ENCODE measurements at places on chromosomes 4 and X.
A peak's percentile ranks its signal among the peaks of the same experiment; 100 is the strongest.

DNA sequence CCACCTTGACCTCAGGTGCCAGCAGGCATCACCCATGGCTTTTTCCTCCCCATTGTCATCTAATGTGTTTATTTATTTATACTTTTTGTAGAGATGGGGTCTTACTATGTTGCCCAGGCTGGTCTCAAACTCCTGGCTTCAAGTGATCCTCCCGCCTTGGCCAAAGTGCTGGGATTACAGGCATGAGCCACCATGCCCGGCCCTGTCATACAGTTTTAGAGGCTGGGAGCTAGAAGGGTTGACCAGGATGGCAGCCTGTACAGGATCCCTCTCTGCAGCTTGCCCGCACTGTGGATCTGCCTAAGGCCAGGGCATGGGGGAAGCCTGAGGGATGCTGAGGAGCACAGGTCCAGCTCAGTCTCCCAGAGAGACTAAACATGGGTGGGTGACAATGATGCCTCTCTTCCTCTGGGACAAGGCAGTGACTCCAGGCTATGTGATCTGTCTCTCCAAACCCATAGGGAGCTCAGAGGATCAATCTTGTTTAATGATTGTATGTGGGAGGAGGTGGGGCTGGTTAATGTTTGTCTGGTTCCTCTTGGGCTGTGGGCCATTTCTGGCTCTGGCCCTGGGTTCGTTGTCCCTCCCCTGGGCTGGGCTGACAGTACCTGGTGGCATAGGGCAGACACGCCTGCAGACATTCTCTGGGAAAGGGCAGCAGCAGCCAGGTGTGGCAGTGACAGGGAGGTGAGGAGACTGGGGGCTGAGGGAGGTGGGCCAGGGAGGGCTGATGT is 8.3 kb upstream of the GJB1 start:
- DNase-seq: no peak

DNA sequence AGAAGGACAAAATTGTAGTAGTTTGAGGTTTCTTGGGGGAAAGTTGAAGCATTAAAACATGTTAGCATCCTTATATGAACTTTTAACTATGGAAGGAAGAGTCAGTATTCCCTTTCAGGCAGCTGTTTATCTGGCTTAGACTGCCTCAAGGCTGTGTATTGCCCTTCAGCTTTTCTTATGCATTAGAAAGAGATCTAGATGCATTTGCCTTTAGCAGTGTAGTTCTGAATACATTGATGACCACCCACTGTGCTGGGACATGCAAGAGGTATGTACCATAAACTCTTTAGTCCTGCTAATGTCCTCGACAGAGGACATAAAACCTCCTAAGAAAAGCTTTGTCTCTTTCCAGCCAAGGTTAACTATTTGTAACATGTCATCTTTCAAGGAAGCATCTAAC is 2.9 kb downstream of the FAM200B start:
- no peak for DNase-seq

GRCh38 chr4:108107101-108107500 is 61.6 kb downstream of the LEF1 start:
- no peak for DNase-seq

DNA sequence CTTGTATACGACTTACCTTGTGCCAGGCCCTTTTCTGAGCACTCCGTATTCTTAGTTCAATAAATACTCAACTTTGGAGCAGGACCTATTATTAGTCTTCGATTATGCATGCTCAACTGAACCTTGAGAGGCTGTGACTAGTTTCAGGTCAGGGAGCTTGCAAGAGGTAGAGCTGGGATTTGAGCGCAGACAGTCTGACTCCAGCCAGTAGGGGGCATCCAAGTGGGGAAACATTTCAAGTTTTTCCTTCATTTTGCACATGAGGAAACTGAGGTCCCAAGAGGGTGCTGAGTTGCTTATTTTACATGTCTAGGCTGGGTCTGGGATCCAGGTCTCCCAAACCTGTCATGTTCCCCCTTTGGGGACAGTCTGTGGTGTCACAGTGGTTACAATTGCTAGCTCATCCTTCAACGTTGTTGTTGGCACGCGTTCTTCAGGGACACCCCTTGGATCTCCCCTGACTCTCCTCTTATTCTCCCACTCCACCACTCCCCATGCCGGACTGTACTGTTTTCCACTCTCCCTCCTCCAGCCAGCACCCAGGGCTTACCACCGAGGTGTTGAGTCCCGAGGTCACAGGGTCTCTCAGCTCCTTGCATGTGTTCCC is 6.7 kb upstream of the PRICKLE3 start:
- peak; percentile 54 for DNase-seq

- no peak for DNase-seq
These were observed 13.6 kb upstream of the FREM3 start for GRCh38 chr4:143713955-143714625.

- no peak for DNase-seq
These were observed 17.6 kb downstream of the TMEM164 start for GRCh38 chrX:110020536-110020935.

DNA sequence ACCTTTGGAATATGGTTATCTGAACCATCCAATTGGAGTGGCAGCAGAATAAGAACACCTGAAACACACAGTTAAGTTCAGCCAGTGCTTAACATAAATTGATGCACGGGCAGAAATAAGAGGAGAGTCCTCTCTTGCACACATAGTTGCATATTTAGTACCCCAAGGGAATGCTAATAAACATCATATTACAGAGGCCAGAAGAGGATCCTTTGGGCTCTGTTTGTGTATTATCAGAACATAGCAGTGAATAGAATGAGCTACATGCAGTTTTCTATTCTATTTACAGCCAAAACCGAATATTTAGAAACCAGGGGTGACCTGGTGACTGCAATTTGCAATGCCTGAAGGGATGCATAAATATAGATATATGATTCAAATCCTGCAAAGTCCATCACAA is 300.8 kb upstream of the GALNT7 start:
- DNase-seq: no peak

GRCh38 chrX:130120746-130121504 is 10.6 kb upstream of the ELF4 start:
- DNase-seq: peak; percentile 84

DNA sequence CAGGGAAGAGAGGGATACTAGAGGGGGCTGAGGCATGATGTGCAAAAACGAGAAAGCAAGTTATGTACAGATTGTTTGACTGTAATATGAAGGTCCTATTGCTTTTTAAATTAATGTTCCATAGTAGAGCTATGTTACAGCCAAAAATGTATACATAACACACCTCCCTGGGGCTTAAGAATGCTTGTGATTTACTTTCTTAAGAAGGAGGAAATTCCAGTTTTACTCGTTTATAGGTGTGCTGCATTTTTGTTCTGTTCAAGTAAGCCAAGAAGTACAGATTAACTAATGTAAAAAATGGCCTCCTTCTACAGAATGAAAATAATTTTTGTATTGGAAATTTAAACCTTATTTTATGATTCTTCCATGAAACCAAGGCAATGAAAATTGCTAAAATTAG is 614.4 kb upstream of the NR3C2 start:
- DNase-seq: no peak

DNA sequence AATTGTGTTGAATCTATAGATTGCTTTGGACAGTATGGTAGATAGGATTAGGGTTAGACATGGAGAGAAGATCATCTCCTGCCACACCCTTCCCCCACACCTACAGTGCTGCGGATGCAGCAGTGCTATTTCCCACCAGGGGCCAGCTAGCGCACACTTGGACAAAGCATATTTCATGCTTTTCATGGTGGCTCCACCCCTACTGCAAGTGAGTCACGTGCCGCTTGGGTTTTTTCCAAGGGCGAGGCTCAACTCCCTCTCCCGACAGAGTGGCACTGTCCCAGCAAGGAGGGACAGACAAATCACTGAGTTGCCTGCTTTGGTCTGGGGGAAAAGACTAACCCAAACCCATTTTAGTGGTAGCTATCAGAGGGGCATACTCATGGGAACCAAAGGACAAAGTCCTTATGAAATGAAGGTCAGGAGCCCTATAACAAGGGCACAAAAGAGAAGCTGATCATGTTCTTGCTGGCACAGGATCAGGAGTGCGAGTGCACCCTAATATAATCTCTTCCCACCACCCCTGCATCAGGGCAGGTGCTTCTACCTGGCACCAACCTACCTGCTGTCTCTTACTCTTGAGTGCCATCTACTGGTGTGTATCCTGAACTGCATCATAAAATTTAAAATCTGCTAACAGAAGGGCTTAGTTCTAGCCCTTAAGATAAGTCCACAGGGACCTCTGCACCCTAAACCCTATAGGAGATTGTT is 55.1 kb upstream of the PGAM4 start:
- peak; percentile 56 for DNase-seq

- no peak for DNase-seq
These were observed 155.8 kb downstream of the STAG2 start for GRCh38 chrX:124117325-124117724.

- no peak for DNase-seq
These were observed 230.8 kb upstream of the AGTR2 start for GRCh38 chrX:115939636-115940160.

DNA sequence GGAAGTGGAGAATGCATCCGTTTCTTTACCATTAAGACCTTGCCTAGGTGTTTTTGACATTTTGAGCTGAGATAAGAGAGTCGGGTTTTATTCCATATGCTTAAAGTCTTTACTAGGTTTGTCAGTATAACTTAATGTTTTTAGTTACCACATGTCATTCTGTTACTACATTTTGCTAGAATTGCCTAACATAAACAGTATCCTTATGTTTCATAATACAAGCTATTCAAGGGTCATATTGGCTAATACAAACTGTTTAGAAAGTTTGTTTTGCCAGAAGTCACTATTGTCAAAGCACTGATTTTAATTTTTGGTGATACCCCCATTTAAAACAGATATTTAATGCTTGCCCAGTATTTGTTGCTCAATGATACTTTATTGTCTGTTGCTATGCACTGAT is 427.7 kb upstream of the MAGEB2 start:
- peak; percentile 1 for DNase-seq

- DNase-seq: no peak
These were observed 3.5 kb downstream of the BEND4 start for GRCh38 chr4:42149004-42149403.

DNA sequence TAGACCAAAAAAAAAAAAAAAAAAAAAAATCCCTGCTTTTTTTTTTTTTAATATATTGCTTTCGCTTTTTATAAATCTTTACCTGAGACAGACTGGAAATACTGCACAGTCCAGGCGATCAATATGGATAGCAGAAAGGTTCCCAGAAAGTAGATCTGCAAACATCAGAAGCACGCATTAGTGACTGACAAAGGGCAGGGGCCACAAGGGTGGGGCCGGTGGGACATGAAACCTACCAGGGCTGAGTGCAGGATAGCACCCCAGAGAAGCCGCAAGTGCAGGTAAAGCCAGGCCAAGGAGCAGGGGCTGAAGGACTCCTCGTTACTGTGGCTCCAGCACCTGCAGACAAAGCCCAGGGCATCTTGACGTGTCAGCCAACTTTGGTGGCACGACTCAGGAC is 101.8 kb downstream of the SLC34A2 start:
- DNase-seq: no peak

DNA sequence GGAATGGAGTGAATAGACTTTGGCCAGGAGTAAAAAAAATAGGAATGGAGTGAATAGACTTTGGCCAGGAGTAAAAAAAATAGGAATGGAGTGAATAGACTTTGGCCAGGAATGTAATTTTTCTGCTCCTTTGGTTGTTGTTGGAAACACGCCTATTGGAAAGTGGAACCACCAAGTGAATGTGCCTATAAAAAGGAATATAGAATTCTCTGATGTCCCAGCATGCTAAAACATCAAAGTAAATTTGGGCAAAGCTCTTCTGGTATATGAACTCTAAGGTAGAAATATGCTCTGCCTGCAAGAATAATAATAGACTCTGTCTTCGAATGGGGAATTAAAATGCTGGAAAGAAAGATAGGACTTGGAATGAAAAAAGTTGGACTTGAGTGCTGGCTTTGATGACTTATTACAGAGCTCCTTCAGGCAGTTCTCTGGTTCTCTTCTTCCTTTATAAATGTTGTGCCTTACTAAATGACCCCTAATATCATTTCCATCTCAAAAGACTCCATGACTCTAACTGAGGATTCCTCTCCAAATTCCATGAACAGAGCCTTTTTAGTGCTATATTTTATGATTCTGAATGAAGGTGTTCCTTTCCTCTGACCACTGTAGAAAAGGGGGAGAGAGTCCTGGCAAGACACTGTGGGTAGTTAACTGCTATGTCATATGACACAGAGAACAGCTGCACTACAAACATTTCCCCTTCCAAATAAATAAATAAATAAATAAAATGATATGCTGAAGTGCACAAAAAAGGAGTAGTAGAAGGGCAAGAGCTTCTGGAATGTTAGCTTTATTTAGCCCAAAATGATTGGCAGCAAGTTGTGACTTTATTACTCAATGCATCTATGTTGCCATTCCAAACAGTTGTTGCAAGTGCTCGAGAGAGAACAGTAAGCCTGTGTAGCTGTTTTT is 13.5 kb upstream of the GBA3 start:
- DNase-seq: peak; percentile 5

DNA sequence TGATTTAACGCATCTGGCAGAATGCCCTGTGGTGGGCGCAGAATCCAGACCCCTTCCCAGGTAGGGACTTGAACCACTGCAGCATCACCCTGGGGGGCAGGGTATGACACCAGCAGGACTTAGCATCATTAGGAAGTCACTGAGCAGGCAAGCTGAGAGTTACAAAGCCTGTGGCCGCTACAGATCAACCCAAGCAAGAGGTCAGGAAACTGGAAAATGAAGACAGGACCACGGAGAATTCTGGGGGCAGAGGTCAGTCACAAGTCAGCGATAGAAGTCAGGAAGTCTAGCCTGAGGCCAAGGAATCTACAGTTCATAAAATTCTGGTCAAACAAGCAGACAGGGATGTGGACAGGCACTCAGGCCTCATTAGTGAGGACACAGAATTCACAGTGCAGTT is 108.4 kb downstream of the CHIC2 start:
- no peak for DNase-seq

GRCh38 chr4:65249111-65249510 is 421.2 kb downstream of the EPHA5 start:
- no peak for DNase-seq

- DNase-seq: no peak
These were observed 76.9 kb downstream of the EGF start for GRCh38 chr4:109989618-109990017.

GRCh38 chr4:110793381-110793801 is 170.5 kb upstream of the PITX2 start:
- no peak for DNase-seq

DNA sequence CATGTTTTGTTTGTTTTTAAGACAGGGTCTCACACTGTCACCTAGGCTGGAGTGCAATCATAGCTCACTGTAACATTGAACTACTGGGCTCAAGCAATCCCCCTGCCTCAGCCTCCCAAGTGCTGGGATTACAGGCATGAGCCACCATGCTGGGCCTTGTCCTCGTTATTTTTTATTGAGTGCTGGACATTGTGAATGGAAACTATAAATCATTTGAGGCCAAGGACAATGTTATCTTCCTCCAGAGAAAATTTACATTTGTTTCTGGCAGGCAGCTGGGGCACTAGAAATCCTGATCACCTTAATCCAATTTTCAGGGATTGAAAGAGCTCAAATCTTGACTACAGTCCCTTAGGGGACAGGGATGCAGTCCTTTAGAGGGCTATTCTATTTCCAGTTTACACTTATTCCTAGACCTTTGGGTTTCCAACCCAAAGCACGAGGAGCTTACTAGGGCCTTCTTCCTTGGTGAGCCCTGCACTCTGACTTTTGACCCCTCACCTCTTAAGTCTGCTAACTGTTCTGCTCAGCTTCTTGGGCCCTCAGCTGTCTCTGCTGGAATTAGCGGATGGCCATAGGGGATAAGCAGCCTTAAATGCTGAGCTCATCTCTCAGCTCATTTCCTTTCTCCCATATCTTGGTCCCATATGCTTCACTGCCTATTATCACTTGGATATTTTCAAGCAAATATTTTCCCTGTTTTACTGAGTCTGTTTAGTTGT is 23.0 kb upstream of the PDZD4 start:
- no peak for DNase-seq

GRCh38 chrX:7201496-7201895 is 53.5 kb upstream of the PUDP start:
- DNase-seq: no peak
